ENCODE measurements at places on chromosomes 1 and 21. TPM values are rescaled to one million over a fixed set of nuclear protein-coding genes. Genes with fewer than 3 reads are reported as not detected.

DNA sequence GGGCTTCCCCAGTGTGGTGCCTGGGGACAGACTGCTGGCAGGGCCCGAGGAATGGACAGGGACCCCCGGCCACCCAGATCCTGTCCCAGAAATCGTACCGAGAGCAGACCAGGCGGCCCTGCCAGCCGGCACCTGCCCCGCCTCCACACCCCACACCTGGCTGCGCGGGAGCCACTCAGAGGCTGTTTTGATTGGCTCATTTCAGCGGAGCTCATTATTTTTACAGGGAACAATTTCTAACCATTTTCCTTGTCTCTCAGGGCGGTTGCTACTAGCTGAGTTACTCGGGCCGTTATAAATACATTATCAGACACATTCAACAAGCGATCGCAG, 39.3 kb upstream of the AJAP1 start:
- no peaks in the 10 kb centered on the region for H3K27me3 ChIP-seq
- H3K4me1 ChIP-seq: no peaks in the 10 kb centered on the region
- no peak overlapping the region for H3K4me3 ChIP-seq

Gene PLA2G2D
- 0.41 TPM for polyA plus RNA-seq

Gene GLMP
- 70.0 TPM for polyA plus RNA-seq

Gene URB2
- polyA plus RNA-seq: 2.0 TPM

- H3K27ac ChIP-seq: no peak overlapping the region
- no peaks in the 10 kb centered on the region for H3K4me1 ChIP-seq
These were observed 189.6 kb downstream of the PLPP3 start for GRCh38 chr1:56389813-56390212.

GRCh38 chr1:205775717-205776056, 405 bp upstream of the RAB29 start:
- H3K4me1 ChIP-seq: peaks cover 7% of the 10 kb centered on the region
- no peak overlapping the region for H3K27ac ChIP-seq
- H3K27me3 ChIP-seq: no peaks in the 10 kb centered on the region
- DNase-seq: no peak
- no peak overlapping the region for H3K4me3 ChIP-seq
- H3K36me3 ChIP-seq: peaks cover 9% of the 10 kb centered on the region

DNA sequence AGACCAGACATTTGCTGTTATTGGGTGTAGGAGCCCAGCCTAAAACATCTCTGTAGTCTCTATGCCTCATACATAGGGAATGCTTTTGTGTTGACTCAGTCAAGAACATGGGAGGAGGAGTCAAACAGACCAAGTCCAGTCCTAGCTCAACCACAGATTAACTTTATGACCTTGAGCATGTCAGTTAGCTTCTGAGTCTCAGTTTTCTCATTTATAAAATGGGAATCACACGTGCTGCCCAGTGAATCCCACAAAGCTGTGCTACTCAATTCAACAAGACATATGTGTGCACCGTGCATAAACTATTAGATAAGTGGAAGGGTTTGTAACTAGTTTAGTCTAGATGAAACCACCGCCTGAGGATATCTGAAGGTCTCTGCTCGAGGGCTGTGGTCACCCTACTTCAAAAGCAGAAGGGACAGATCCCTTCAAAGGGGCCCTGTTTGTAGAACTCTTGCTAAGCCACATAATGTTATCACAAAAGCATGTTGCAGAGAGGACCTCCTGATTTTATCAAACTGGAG, 109.5 kb upstream of the NFIA start:
- no peak overlapping the region for H3K27ac ChIP-seq
- no peaks in the 10 kb centered on the region for H3K36me3 ChIP-seq
- no peak overlapping the region for H3K4me3 ChIP-seq

- H3K27me3 ChIP-seq: no peaks in the 10 kb centered on the region
- H3K4me1 ChIP-seq: no peaks in the 10 kb centered on the region
- no peak for DNase-seq
- no peak overlapping the region for H3K4me3 ChIP-seq
- H3K27ac ChIP-seq: no peak overlapping the region
These were observed 2.5 kb upstream of the DHRS3 start for GRCh38 chr1:12620488-12620865.

DNA sequence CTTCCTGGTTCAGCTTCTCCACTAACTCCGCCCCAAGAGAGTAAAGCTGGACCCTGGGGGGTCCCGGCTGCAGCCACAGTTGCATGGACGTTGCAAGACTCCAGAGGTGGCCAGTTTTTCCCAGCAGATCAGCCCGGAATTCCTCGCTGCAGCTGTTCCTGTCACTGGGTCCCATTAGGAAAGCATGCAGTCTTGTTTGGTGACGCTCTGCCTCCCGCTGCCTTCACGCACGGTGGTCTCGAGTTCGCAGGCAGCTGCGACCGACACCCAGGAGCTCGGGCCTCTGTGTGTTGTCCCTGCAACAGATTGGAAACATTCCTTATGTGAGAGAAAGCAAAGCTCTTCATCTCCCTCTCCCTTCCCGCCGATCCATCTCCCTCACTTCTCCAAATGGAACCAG, 162.8 kb downstream of the PRDM16 start:
- H3K4me1 ChIP-seq: no peaks in the 10 kb centered on the region
- H3K36me3 ChIP-seq: peaks cover 35% of the 10 kb centered on the region
- DNase-seq: no peak
- no peak overlapping the region for H3K27ac ChIP-seq

Gene C1orf116
- 32.1 TPM for polyA plus RNA-seq

- H3K36me3 ChIP-seq: no peaks in the 10 kb centered on the region
- no peak overlapping the region for H3K27ac ChIP-seq
- H3K4me1 ChIP-seq: no peaks in the 10 kb centered on the region
- H3K4me3 ChIP-seq: no peak overlapping the region
These were observed 26.6 kb upstream of the SOX13 start for GRCh38 chr1:204046346-204046745.

DNA sequence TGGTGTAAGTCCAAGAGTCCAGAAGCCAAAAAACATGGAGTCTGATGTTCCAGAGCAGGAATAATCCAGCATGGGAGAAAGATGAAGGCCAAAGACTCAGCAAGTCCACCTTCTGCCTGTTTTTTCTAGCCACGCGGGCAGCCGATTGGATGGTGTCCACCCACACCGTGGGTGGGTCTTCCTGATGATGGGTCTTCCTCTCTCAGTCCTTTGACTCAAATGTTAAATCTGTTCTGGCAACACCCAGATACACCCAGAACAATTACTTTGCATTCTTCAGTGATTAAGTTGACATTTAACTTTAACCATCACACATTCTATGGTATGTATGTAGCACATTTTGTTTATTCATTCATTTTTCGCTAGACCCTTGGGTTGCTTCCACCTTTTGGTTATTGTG, 944.4 kb downstream of the PLA2G4A start:
- no peaks in the 10 kb centered on the region for H3K27me3 ChIP-seq
- DNase-seq: no peak
- no peak overlapping the region for H3K4me3 ChIP-seq
- no peaks in the 10 kb centered on the region for H3K4me1 ChIP-seq
- no peaks in the 10 kb centered on the region for H3K36me3 ChIP-seq

DNA sequence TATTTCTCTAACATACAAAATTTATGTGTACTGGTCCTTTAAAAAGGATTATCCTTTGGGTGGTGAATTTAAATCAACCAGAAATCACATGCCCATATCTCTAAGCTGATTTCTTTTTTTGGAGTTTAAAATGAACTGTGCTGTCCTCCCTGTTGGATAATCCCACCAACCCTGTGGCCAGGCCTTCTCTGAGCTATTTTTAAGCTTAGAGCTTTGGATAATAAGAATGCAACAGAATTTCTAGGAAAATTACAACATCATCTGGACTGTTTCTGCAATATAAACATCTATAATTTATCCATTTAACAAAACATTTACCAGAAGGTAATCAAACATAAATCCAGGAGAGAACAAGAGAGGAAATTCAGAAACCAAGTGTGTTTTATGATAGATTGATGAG, 88.3 kb downstream of the LRRC40 start:
- no peaks in the 10 kb centered on the region for H3K36me3 ChIP-seq
- no peak for DNase-seq
- H3K4me3 ChIP-seq: no peak overlapping the region
- H3K27ac ChIP-seq: no peak overlapping the region
- no peaks in the 10 kb centered on the region for H3K4me1 ChIP-seq

DNA sequence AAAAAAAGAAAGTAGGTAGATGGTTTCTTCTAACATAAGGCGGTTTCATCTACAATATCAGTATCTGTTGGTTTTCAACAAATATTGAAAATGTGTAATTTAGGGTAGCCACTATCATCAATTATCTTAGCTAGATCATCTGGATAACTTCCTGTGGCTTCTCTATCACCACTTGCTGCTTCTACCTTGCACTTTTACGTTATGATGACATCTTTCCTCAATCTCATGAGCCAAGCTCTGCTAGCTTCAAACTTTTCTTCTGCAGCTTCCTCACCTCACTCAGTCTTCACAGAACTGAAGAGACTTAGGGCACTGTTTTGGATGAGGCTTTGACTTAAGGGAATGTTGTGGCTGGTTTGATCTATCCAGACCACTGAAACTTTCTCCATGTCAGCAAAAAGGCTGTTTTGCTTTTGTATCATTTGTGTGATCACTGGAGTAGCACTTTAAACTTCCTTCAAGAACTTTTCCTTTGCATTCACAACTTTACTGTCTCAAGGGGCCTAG, 144.9 kb upstream of the HP1BP3 start:
- no peaks in the 10 kb centered on the region for H3K36me3 ChIP-seq
- H3K4me3 ChIP-seq: no peak overlapping the region
- no peak for DNase-seq
- H3K4me1 ChIP-seq: no peaks in the 10 kb centered on the region
- H3K27me3 ChIP-seq: no peaks in the 10 kb centered on the region
- H3K27ac ChIP-seq: no peak overlapping the region

DNA sequence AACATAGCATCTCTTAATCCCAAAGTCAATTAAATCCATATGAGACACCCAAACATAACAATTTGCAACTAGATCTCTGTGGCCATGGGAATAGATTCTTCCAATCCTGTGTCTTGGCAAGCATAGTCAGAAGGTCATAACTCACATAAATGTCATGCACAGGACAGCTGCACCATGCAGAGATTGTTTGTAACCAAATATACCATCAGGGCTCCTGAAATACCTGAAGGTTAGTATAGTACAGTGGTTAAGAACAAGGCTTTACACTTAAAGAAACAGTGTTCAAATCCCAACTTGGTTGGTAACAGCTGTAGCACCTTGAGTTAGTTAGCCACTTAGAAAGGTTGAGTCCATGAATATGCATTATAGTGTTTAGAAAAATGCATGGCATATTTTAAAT, 82.6 kb upstream of the CCDC190 start:
- no peaks in the 10 kb centered on the region for H3K36me3 ChIP-seq
- H3K27me3 ChIP-seq: peaks cover 5% of the 10 kb centered on the region
- DNase-seq: no peak
- no peak overlapping the region for H3K4me3 ChIP-seq
- no peaks in the 10 kb centered on the region for H3K4me1 ChIP-seq
- no peak overlapping the region for H3K27ac ChIP-seq

Gene CD48
- 12.2 TPM for polyA plus RNA-seq

- no peaks in the 10 kb centered on the region for H3K4me1 ChIP-seq
- no peak overlapping the region for H3K27ac ChIP-seq
- H3K4me3 ChIP-seq: no peak overlapping the region
- no peak for DNase-seq
These were observed 550.3 kb downstream of the NUF2 start for GRCh38 chr1:163872067-163872466.

DNA sequence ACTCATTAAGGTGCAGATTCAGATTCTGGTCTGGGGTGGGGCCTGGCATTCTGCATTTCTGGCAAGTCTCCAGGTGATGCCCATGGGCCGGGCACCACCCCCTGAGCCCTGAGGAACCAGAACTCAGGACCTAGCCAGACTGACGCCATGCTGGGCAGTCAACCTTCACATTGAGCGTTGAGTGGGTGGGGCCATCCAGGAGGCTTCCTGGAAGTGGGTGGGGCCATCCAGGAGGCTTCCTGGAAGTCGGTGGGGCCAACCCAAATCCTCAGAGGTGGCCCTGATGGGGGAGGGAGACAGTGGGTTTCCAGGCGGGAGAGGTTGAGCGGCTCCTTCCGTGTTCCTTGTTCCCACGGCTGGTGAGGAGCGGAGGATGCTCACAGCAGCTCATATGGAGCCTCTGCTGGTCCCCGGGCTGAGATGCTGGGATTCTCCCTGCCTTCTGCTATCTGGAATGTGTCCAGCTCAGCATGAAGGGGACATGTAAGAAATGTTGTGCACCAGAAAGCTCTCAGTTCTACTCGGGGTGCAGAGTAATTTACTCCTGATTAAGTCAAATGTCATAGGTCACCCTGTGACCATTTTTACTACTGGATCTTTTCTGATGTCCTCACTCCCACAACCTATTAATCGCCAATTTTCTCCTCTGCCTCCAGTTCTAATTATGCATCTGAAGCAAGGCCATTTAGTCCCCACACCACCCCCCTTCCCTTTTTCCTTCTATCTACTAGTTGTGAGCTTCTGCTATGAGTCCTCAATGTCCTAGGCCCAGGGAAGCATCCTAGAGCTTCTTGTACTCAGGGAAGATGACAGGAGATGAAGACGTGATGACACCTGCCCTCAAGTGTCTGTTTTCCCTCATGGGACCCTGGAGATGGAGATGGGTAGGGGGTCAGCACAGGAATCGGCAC, 435.4 kb downstream of the PTPRU start:
- H3K27ac ChIP-seq: no peak overlapping the region
- no peaks in the 10 kb centered on the region for H3K4me1 ChIP-seq
- H3K36me3 ChIP-seq: no peaks in the 10 kb centered on the region
- no peak for DNase-seq

Gene DR1
- 16.8 TPM for polyA plus RNA-seq

DNA sequence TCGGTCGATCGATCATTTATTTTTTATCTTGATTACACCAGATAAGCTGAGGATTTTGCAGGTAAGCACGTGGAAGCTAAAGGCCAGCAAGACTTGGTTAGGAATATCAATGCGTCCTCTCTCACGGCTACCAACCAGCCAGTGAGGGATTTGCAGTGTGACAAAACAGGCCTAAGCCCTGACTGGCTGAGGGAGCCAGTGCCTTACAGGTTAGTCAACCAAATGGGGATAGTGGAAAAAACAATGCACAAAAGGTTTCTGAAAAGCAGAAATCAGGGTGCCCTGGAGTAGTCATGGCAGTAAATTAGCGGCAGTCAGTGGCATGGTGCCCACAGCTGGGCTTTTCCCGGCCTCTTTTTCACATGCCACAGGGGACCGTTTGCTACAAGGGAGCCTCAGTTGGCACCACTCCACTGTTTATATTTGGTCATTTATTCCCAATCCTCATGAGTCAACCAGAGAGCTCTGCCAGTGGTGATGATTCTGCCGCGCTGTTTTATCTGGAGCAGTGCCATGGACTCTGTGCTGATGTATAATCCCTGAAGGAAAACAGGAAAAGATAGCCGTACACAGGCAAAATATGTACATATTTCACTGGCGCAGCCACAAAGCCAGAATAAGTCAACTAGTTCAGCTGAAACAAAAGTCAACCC, 167.6 kb downstream of the RHOU start:
- no peaks in the 10 kb centered on the region for H3K36me3 ChIP-seq
- H3K4me1 ChIP-seq: no peaks in the 10 kb centered on the region
- peak; percentile 90 for DNase-seq
- no peak overlapping the region for H3K27ac ChIP-seq
- H3K4me3 ChIP-seq: no peak overlapping the region
- H3K27me3 ChIP-seq: no peaks in the 10 kb centered on the region
